Activated naive CD8-positive, alpha-beta T cell treated with anti-CD3 and anti-CD28 coated beads for 36 hours (primary cell): ENCODE measurements at places on chromosomes 12 and 14. TPM values are rescaled to one million over a fixed set of nuclear protein-coding genes. Genes with fewer than 3 reads are reported as not detected.

Gene MYF6
- total RNA-seq: not detected

Gene SLC25A47
- not detected for total RNA-seq

- DNase-seq: no peak
- no peaks in the 10 kb centered on the region for H3K27me3 ChIP-seq
- no peak overlapping the region for H3K4me3 ChIP-seq
- peaks cover 4% of the 10 kb centered on the region for H3K36me3 ChIP-seq
- H3K27ac ChIP-seq: no peak overlapping the region
These were observed 20.3 kb upstream of the C12orf76 start for GRCh38 chr12:110068654-110069053.

GRCh38 chr14:103606963-103607668, 21.9 kb upstream of the KLC1 start:
- peak; percentile 71 for DNase-seq
- H3K36me3 ChIP-seq: no peaks in the 10 kb centered on the region
- H3K27me3 ChIP-seq: peaks cover 40% of the 10 kb centered on the region
- peaks cover 18% of the 10 kb centered on the region for H3K4me1 ChIP-seq
- H3K4me3 ChIP-seq: peak overlapping the region; percentile 62
